ENCODE measurements at places on chromosomes 7 and 10.

GRCh38 chr10:54368984-54369383 lies 432.0 kb downstream of the PCDH15 start:
- DNase-seq = no peak

DNA sequence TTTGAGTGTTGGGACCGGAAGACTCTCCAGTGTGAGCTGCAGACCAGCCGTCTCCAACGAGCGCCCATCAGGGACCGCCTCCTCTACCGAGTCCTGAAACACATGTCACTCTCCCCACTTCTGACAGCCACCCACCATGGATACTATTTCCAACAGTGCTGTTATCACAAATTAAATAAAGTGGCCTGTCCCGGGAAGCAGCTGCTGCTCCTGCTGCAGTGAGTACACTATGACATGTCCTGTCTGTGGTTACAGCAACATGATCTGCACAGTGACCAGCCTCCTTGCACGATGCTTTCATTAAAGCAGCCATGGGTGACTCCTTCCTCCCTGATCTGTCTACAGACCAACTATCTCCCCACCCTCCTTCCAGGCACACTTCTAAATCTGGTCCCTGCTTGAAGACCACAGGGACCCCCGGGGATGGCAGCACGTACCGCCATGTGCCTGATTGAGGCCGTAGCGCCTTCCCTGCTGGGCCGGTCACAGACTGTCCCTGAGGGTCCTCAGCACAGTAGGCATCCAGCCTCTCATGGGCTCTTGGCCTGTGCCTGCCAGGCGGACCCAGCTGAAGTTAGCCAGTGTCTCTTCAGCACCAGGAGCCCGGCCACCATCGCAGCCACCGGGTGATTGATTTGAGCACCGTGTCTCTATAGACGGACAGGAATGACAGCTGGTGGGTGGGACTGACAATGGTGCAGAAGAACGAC lies 58.8 kb downstream of the TCERG1L start:
- DNase-seq = no peak

DNA sequence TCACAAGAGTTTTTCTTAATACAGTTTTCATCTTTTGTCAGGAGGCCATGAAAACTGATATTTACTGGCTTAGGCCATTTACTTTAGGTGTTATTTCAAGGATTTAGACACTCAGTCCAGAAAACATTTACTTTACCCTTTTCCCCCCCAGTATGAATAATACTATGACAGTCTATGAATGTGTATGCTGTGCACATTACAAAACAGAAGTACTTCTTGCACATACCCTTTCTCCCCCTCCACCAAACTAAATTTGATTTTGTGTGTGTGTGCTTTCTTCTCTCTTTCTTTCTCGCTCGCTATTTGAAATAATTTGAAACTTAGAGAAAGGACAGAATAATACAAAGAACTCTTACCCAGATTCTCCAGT lies 41.3 kb downstream of the RBM33 start:
- no peak for DNase-seq

DNA sequence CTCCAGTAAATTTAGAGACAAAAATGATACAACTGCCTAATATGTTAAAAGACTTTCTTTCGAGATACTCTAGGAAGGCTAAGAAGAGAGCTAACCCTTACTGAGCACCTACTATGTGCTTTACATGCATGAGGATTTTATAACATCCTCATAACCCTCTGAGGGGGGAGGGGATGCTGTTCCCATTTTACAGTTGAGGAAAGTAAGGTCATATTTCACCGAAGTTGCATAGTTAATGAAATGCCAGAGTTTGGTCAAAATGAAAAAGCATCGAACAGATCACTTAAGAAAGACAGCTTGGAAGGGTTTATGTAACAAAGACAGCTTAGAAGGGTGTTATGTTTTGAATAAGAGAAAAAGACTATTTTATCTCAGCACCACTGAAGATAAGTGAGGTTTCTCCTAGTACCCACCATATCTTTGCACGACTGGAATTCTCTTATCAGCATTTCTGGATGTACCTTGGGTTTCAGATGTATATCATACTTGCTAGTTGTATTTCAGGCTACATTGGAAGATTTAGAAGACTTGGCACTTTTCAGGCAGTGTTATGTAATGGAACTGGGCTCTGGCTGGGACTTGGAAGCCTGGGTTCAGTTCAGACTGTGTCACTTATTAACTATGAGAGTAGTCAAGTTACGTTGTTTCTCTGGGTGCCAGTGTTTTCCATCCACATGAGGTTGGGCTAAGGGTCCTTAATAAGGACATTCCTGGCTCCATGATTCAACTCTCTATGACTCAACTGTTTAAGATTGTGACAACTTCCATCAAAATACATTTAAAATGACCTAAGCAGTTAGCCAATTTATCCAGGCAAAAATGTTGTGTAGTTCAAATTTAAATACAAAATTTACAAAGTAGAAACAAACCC lies 6.0 kb downstream of the RHOBTB1 start:
- DNase-seq = no peak

- no peak for DNase-seq
Measured at GRCh38 chr10:59937720-59938119, 31.4 kb upstream of the CCDC6 start.

- peak; percentile 5 for DNase-seq
Measured at GRCh38 chr10:117374506-117375359, 507 bp downstream of the PDZD8 start.

GRCh38 chr10:48224979-48225560 lies 49.4 kb downstream of the FRMPD2 start:
- DNase-seq = no peak

- no peak for DNase-seq
Measured at GRCh38 chr10:131430716-131431412, 119.3 kb upstream of the TCERG1L start.

DNA sequence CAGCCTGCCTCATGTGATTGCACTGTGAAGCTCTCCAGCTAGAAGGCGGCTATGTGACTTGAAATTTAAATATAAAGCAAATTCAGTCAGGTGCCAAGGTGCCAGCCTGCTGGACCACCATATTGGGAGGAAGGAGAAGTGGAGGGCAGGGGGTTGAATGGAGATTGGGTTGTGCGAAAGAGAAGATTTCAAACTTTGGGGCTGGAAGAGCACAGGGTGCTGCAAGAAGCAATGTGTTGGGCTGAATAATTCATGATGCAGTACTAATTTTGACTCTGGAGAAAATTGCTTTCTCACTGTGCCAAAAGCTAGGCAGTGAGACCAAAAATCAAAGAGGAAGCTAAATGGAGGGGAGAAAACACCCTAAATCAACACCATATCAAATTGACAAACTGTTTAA lies 335.3 kb downstream of the NRG3 start:
- DNase-seq = no peak

DNA sequence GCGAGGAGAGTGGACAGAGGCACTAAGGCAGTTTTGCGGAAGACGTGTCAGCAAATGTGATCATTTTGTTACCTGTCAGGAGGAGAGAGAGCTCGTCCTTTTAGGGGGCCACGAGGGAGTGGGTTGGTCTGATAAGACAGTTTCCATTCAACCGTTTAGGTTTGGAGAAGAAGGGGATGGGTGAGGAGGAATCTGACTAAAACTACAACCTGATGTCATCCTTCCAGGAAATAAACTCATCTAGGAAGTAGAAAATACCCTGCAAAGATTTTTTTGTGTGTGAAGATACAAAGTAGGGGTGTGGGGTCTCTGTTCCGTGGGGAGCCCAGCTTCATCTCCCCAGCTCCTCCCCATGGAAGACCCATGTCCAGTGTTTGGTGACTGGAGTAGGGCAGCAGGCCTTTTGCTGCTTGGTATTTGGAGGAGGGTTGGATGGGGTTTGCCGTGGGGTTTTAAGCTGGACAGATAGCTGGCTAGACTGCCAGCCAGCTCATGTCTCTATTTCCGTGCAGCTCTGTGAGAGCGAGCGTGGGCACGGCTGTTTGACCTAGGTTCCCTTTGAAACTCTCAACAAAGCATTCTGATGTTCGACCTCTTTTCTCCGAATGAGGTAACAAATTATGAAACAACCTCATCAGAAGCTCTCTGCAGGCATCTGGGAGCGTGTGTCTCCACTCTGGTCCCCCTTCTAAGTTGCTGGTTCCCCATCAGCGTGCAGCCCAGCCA lies 136.0 kb upstream of the TCF7L2 start:
- DNase-seq = no peak

DNA sequence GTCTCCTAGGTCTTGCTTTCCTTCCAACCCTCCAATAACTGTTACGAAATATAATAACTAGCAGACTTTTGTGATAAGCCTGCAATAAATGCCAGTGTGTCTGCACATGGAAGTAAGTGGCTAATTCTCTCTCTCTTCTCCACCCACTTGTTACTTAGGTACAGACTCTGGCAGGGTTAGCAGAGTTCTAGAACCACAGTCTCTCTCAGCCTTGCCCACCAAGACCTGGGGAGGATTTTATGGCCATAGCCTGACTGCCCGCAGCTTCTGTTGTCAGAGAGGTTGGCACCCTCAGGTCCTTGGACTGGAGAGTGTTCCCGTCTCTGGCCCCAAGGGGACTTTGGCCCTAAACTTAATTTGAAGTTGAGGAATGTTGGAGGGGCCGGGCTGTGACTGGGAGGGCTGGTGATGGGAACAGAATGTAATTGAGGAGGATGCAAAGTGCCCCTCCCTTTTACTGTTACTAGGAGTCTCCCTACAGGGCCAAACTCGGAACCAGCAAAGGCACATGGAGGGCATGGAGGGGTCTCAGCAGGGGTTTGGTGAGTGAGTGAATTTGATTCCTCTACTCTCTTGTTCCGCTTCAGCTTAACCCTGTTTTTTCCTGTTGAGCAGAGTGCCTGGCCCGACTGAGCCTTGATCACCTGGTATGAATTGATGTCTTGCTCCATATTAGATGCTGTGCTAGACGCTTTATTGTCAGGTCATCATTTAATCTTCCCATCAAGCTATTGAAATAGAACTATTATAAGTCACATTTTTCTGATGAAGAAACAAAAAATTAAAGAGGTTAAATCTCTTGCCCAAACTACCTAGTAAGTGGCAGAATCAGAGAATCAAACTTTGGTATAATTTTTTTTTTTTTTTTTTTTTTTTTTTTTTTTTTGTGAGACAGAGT lies 37.0 kb upstream of the LCOR start:
- no peak for DNase-seq

GRCh38 chr10:104527013-104527412 lies 114.1 kb upstream of the SORCS3 start:
- no peak for DNase-seq

GRCh38 chr10:33074443-33074842 lies 116.4 kb upstream of the ITGB1 start:
- DNase-seq = no peak

DNA sequence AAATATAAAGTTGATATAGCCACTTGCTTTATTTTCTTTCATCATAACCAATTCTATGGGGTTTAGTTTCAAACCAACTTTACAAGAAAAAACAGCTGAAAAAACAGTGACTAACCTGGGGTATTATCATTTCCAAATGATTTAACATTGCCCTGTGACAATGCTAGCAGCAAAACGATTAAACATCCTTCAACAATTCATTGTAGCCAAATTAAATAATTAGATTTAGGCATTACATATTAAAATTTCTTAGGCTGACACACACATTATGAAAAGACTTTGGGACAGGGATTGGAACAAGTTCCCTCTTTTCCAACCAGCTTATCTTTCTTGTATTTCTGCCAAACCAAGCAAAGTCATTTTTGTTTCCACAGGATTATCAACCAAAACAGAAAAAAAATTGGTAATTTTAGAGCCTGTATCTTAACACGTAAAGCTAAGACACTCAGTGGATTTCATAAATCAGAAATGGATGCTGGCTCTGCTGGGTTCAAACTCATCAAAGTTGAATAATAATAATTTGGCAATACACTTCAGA lies 84.0 kb downstream of the SEMA3D start:
- no peak for DNase-seq

- DNase-seq = no peak
Measured at GRCh38 chr10:28910956-28911355, 233.6 kb downstream of the BAMBI start.

DNA sequence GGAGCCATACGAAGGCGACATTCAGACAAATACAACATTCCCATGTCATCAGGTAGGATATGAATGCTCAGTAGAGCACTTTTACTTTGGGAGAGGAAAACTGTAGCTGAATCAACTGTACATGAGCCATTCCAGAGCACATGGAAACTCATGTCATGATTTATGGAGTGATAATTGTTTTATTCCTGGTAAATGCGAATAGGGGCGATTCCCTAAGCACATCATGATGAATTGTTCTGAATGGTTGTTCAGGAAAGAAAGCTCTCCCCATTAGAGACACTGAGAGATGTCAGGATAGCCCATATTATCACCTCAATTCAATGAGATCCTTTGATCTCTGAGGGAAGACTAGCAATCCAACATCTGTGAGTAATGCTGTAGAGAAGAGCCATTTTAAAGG lies 243.6 kb downstream of the FOXP2 start:
- DNase-seq = no peak

DNA sequence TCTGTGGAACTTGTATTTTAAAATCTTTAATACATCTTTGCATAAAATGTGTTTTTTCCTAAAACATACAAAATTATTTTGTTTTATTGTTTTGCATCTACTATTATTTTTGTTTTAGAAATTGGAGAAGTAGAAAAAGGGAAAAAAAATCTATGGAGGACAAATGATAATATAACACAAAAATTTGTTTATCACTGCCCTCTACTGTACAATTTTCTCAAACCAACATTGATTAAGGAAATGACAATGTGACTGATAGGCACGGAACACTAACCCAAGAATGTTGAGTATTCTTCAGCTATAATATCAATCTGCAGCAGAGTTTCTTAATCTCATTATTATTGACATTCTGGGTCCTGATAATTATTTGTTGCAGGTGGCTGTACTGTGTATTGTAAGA lies 9.5 kb upstream of the ING3 start:
- no peak for DNase-seq

DNA sequence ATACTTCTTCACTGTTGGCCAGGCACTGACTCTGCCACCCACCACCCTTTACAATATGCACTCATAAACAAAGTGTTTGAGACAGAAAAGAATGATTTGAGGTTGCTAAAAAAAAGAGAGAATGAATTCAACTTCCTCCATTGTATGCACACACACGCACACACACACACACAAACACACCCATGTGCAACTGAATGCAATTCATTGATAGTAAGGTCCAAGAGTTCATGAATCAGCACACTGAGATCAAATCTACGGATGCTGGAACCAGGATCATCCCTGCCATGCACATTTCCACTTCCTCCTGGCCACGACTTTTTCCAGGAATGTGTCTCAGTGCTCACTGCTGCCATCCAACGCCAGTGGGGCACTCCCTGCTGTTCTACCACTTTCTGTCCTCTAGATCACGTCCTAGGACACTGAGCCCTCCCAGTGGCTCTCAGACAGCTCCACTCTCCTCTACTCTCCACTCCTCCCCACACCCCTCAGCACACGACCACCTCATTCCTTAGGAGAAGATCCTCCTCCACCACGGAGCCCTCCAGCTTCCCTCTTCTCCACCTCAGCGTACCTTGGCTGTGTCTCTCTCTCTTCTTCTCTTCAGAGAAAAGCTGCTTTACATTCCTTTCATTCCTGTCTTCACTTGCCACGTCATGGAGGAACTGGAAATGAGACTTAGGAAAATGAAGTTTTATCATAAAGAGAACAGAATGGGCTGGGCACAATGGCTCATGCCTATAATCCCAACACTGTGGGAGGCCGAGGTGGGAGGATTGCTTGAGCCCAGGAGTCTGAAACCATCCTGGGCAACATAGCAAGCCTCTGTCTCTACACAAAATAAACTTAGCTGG lies 12.0 kb upstream of the TMEM213 start:
- DNase-seq = no peak

- no peak for DNase-seq
Measured at GRCh38 chr7:17067691-17068090, 185.9 kb upstream of the AGR3 start.
